ENCODE measurements at places on chromosomes 16 and 17.
A peak's percentile ranks its signal among the peaks of the same experiment; 100 is the strongest.

DNA sequence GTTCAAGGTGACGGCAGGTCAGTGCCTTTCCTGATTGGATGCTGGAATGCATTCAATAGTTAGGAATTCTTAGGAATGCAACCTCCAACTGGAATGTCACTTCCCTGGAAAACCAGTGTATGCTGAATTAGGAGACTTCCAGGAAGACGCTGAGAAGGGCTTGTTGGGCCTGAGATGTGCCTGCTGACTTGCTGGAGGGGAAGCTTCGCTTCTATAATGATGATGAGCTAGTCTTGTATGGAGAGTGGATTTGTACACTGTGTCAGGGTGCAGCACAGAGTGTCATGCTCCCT is 45.6 kb downstream of the SMPD3 start:
- DNase-seq, result no peak

- DNase-seq, result peak; percentile 20
These were observed 6.3 kb downstream of the VWA3A start for GRCh38 chr16:22098405-22099255.

GRCh38 chr17:37089956-37090355 is 141.2 kb downstream of the AATF start:
- no peak for DNase-seq

- no peak for DNase-seq
These were observed 8.3 kb downstream of the ACOX1 start for GRCh38 chr17:75970626-75971025.

GRCh38 chr17:2053380-2054261 is 1.3 kb upstream of the HIC1 start:
- DNase-seq, result no peak

DNA sequence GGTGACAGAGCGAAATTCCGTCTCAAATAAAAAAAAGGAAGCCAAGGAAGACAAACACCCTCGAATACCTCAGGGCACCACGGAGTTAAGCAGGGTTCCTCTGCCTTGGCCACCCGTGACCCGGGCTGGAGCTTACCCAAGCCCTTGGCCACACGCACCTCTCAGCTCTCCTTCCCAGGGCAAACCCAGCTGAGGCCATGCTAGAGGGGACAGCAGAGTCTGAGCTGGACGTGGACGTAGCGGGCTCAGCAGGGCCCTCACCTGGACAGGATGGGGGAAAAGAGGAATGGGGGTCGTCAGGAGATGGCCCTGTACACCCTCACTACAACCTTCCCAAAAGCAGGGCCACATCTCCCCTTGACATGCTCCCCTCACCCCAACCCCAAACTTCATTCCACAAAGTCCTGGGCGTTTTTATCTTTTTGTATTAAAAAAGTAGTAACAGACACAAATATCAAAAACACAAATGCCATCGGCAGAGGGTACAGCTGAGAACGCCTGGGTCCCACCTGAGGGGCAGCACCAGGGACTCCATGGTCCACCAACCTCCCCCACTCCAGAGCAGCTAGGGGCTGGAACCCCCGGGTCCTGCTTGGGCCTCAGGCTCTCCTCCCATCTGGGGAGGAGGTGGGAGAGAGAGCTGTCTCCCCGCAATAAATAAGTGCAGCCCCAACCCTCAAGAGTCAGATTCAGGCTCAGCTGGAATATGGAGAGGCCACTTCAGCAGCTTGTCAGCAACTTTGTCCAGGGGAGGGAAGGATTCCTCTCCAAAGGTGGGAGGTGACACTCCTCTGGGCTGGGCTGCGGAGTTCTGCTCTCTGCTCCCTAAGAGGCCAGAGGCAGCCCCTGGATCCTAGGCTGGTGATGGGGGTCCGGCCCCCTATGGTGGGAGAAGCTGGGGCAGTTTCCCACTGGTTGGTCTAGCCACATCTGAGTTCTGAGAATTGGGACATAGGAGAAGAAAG is 11.9 kb downstream of the PER1 start:
- no peak for DNase-seq

- no peak for DNase-seq
These were observed 16.6 kb upstream of the IL21R start for GRCh38 chr16:27385398-27385797.

DNA sequence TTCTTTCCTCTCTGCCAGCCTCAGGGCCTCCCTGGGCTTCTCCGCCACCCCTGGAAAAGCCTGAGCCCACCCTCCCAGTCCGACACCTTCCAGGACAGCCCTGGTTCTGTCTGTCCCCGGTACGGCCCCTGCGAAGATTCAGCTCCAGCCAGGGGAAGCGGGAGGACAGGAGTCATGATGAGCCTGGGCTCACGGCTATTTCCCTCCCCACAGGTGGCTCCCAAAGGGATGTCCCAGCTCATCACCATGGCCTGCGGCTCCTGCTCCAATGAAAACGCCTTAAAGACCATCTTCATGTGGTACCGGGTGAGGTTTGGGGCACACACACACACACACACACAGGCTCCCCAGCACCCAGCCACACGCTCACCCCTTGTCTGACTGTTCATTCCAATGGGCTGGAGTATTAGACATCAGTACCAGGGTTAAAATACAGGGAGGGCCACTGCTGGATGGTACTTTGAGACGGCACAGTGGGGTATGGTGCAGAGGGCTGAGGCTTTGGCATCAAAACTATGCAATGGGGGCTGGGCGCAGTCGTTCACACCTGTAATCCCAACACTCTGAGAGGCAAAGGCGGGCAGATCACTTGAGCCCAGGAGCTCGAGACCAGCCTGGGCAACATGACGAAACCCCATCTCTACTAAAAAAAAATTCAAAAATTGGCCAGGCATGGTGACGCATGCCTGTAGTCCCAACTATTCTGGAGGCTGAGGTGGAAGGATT is 32.8 kb downstream of the TMEM186 start:
- no peak for DNase-seq

GRCh38 chr16:60922920-60923319 is 1113.3 kb downstream of the CDH8 start:
- DNase-seq, result no peak

DNA sequence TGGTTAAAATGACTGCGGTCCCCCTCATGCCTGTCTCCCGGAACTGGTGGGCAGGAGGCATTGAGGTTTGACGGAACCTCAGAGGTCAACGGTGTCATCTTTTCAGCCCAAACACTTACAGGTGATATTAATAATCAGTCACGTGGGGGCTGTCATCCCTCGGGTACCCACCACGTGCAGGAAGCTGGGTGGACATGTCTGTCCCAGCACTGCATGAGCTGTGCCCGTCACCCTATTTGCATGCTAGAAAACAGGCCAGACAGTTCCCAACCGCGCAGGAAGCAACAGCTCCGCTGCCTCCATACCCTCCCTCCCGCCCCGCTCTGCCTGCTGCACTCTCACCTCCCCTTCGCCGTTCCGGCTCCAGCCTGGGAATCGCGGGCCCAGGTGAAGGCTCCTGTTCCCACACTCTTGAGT is 1.4 kb downstream of the SYNGR3 start:
- DNase-seq, result no peak
